HFFc6 (cell line): ENCODE measurements at places on chromosomes 7 and 10.

DNA sequence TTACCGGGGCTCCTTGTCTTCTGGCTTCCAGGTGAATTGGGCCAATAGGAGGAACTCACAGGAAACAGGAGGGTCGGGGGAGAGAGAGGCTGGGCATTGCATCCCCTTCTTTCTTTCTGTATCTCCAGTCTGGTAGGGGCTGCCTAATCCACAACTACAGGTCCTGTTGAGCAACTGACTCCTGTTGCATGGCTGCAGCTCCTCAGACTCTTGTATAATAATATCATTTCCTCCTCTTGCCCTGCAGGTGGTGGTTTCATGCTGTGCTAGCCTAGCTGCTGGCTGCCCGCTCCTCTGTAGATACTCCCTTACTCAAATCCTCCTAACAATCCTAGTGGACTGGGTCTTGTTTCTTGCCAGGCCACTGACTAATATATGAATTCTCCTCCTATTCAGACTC is 276.5 kb upstream of the SMIM30 start:
- no peak for DNase-seq

DNA sequence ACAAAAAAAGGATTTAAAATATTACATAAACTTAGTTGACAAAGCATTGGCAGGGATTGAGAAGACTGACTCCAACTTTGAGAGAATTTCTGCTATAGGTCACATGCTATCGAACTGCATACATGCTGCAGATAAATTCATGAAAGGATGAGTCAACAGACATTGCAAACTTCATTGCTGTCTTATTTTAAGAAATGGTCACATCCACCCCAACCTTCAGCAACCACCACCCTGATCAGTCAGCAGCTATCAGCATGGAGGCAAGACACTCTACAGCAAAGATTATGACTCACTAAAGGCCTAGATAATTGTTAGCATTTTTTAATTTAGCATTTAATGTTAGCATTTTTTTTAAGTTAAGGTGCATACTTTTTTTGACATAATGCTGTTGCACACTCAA is 73.6 kb downstream of the AGK start:
- no peak for DNase-seq

DNA sequence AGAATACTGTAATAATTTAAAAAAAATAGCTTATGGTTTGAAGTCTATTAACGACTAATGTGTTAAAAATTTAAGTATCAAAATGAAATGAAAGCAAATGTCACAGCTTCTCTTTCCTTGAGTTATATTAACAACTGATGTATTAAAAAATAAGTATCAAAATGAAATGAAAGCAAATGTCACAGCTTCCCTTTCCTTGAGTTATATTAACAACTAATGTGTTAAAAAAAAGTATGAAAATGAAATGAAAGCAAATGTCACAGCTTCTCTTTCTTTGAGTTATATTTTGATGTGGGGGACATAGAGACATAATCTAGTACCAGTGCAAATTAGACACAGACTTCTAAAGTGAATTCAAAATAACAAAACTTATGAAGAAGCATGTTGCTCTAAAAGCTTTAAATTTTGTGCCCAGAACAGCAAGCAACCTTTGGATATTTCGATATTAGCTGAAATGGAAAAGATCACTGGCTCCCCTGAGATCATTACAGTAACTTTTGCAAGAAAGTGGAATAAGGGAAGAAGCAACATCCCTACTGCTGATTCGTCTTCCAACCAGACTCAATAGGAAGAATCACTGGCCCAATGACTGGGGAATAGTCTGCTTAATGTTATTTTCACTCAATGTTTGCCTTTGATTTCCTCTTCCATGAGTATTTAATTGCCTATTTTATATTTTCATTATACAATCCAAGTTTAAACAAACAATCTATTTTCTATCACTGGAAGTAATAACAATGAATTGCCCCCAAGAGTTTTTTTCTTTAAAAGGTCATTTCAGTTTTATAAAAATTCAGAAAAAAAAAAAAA is 8.0 kb downstream of the SKAP2 start:
- no peak for DNase-seq

- DNase-seq, result no peak
Observed at GRCh38 chr7:115499956-115500355, 530.6 kb downstream of the TFEC start.

- DNase-seq, result no peak
Observed at GRCh38 chr7:38863601-38864291, 45.2 kb downstream of the VPS41 start.

DNA sequence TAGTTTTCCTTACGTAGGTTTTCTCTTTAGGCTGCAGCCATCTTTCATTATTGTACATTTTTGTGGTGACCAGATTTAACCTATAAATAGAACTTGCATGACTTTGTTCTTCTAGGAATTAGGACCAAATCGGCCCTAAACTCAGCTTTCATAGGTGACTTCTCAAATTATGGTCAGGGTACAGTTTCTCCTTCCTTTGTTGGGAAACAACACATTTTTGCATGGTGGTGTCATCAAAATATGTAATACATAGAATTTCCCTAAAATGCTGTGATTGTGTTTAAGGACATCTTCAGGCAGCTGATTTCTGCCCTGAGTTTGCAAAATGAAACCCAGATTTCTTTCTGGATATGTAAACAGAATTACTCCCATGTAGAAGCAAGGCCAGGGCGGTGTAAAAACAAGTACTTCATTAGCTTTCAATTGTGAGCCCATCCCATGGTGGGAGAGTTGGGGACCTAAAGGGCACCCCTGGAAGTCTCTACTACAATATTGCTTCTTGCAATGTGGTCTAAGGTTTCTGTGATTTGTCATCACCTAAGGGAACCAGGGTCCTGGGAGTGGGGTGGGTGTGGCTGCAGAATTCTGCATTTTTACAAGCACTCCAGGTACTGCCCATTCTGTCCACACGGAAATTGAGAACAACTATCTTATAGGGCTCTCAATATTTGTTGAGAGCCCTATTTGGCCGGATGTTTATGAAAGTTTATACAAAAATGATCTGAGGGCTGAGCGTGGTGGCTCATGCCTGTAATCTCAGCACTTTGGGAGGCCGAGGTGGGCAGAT is 121.0 kb upstream of the FAM171A1 start:
- DNase-seq, result no peak
